ENCODE measurements at places on chromosomes 5 and 9.

DNA sequence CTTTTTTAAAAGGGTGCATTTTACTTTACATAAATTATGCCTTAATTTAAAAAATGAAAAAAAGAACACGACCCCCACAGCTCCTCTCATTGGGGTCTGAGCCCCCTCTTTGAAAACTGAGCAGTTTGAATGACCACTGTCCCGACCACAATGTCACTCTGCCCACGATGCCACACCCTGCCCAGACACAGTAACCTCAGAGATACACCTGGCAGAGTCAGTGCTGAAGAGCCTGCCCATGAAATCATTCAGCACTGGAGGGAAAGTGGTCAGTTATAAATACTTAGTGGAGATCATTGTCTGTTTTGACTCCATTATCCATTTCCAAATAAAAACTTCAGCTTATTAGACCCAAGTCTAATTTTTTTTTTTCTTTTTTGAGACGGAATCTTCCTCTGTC, 49.3 kb downstream of the DNAJC21 start:
- DNase-seq: no peak

- DNase-seq: no peak
Observed at GRCh38 chr5:77208507-77209163, 1.8 kb upstream of the PDE8B start.

- DNase-seq: peak; percentile 71
Observed at GRCh38 chr5:149257889-149258705, 13.6 kb upstream of the AFAP1L1 start.

DNA sequence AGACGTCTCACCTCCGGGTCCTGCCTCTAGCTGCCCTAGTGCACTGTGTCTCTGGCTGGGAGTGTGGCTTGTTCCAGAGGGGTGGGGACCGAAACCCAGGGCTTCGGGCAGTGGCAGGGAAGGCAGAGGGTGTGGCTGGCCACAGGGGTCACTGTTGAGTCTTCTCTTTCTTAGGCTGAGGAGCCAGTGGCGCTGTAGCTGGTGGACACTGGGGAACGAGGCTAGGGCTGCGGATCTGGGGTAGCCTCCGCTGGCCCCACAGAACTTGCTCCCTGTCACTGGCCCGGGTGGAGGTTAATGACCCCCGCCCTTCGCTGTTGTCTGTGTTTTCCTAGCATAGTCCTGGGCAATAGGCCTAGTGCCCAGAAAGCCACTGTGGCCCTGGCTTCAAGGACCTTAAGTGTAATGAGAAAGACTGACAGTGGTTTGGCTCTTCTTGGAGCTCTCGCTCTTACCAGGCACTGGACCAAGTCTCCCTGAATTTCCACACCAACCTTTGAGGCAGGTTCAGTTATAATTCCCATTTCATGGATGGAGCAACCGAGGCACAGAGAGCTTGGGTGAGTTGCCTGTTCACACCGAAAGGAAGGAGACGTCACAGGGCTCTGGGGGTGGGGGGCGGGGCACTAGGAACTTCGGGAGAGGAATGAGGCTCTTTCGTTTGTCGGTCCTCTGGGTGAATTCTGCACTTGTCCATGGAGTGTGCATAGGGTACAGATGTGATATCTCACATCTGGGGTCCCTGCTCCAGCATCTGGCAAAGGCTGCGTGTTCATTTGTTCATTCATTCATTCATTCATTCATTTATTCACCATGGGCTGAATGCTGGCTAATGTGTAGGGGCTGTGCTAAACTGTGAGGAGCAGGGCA, 4.8 kb upstream of the IER5L start:
- no peak for DNase-seq

DNA sequence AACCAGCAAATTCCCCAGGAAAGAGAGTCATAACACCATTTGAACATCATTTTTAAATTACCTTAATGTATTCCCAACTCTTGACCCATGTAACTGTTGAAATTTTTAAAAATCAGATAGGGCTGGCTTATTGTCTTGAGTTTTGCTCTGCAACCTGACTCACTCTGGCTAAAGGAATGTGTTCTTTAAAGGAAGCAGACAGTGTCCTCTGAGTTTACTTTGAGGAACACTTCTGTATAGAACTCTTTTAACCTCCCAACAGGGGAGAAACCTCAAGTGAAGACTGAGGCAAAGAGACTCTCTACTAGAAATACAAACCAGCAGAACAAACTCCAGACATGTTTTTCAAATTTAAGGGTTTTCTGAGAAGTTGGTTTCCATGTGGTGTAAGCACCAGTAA, 248.9 kb downstream of the CWC27 start:
- no peak for DNase-seq

GRCh38 chr5:84419742-84420141, 35.1 kb upstream of the EDIL3 start:
- no peak for DNase-seq

GRCh38 chr5:54946306-54946819, 39.0 kb downstream of the ESM1 start:
- no peak for DNase-seq

DNA sequence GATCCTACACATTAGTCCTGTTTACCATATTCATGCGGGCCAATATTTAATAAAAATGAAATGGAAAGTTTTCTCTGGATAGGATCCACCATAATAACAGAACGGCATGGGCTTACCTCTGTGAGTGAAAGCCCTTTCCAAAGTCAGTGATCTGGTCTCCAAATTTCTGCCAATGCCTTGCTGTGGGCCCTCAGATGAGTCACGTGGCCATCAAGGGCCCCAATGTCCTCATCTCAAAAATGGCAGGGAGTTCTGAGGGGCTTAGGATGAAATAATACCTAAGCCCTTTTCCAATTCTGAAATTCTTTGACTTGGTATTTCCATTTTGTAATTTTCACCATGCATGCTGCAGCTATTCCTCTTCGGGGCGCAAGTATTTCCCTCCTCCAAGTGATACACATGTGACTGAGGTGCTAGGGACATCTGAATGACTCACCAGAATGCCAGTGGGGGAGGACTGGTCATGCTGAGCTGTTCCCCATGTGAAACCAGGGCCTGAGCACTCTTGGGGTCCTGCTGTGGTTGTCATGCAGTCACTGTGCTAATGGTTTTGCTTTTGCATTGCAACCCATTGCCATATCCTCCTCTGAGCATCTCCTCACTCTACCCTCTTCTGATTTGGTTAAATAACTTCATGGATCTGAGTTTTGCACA, 35.0 kb downstream of the ITK start:
- no peak for DNase-seq

DNA sequence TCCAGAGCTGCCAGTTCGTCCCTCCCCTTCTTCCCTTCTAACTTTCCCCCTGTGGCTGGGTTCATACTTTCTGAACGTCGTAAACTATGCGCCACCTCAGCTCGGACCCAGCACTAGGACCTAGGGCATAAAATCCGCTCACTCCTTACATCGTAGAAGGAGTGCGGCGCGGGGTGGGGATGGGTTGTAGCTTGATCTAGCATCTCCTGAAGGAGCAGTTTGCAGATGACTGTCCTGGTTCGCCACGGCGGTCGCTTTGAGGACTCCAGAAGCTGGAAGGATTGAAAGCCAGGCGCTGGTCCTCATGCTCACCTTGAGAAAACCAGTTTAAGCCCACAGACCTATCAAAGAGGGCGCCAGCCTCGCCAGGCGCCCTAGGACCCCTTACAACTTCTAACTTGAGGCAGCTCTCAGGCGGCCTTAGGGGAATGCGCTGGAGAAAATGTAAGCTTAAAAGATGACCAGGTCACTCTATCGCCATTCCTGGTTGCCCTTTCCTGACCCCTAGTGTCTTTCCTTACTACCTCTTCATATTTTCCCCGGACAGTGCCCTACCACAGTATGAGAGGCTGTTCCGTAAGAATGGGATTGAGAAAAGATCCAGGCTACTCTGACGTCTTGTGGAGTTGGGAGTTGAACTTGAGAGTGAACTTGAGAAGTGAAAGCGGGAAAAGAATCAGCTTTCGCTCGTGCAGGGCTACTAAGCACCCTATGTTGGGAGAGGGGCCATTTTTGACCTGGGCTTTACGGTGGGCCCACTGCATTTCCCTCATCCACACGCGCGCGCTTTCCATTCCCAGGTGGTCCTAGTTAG, 2.8 kb downstream of the RORB start:
- no peak for DNase-seq

DNA sequence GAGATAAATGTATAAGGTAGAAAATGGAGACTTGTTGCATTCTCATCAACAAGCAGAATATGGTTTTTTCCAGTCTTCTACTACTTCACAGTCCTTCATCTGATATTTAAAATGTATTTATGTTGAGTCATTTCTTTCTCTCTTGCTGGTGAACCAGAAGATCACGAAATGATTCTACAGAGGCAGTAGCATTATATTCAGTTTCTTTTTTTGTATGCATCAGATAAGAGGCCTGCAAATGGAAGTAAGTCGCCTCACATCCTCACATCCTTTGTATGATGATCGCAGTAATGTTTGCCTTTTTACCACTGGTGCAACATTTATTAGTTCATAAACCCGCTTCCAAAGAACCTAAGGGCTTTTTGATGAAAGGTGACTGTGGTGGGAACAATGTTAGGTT, 22.1 kb upstream of the IL13 start:
- DNase-seq: no peak

DNA sequence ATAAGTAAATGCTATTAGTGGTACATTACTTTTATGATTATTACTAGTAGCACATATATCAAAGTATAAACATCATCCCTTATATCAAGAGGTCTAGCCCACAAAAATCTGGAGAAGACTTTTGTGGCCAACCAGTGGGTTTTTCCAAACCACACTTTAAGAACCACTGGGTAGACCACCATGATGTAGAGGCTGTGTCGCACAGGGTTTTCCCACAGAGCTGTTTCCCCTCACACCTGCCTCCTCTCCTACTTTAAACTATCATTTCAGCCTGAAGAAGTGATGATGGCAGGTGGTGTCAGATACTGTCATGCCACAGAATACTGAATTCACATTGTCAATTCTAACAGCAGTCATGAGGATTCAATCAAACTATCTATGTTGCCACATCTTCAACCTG, 109.2 kb downstream of the FBXW11 start:
- no peak for DNase-seq

DNA sequence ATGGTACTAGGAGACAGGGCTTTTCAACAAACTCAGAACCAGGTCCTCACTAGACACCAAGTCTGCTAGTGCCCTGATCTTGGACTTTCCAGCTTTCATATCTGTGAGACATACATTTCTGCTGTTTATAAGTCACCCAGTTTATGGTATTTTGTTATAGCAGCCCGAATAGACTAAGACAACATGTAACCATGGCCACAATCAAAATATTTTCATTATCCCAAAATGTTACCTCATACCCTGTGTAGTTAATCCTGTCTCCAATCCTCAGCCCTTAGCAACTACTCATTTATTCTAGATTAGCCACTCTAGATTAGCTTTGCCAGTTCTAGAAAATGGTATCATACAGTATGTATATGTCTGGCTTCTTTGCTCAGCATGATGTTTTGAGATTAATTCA, 6.3 kb upstream of the ATG10 start:
- DNase-seq: no peak

DNA sequence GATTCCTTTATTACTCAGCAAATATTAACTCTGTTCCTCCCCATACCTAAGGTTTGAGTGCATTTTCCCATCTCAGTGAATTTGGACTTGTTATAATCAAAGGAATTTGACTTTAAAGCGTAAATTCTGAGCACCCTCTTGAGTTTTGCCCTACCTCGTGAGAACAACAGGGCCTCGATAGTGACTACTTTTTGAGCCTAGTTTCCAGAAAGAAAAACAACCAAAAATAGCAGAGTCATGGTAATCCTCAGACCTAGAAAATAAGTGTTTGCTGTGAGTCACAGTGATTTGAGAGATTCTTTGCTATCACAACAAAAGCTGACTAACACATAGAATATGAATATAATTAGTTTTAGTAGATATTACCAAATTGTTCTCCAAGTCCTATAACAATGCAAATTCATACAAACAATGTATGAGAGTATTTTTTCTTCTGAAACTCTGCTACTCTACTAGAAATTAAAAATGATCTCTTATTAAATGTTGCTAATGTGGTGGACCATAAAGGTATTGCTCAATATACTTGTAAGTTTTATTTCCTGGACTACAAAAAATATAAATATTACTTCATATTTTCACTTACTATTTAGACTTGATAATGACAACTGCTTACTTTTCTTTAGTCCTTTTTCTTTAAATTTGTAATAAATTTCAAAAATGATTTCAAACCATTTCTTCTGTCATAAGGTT, 759.7 kb downstream of the BRINP1 start:
- peak; percentile 60 for DNase-seq

DNA sequence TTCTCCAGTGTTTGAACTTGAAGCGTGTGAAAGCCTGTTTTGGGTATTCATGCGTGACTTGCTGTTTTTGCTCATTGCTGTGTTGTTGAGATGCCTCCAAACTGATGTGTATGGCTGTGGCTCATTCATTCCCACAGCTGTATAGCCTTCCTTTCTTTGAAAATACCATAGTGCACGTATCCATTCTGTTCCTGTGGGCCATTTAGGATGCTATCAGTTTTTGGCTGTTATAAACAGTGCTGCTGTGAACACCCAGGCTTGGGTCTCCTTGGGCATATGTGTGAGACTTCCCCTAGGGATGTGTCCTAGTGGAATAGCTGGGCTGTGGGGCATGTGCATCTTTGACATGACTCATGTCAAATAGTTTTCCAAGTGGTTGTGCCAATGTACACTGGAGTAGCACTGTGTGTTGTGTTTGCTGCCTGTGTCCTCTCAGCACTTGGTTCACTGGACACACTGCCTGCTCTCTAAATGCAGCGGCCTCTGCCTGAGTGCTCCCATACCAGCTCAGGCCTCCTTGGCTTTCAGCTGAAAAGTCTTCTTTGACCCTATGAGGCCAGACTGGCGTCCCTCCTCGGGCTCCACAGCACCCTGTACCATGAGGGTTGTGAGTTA, 102.6 kb upstream of the TBC1D2 start:
- DNase-seq: peak; percentile 42

DNA sequence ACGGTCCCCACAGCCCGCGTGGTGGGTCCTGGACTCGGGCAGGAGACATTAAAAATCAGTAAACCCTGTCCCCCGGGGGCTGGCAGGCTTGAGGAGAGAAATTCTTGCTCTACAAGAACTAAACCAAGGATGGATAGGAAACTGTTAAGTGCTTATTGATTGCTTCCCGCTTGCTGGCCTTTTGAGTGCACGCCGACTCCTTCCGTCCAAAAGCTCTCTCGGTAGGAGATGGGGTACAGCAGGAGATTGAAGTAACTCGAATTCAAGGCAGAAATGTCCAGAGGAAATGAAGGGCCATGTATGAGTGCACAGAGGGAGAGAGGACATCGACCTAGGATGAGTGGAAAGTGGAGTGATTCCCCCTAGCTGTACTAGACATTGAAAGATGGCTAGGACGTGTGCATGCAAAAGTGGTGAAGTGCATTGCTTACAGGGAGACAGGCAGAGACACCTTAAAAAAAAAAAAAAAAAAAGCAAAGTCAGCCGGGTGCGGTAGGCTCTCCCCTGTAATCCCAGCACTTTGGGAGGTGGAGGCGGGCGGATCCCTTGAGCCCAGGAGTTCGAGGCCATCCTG, 923 bp downstream of the RECK start:
- DNase-seq: no peak

- peak; percentile 22 for DNase-seq
Observed at GRCh38 chr9:22682961-22683699, 236.5 kb downstream of the DMRTA1 start.

- no peak for DNase-seq
Observed at GRCh38 chr5:151257731-151258181, 4.8 kb downstream of the GM2A start.

- peak; percentile 38 for DNase-seq
Observed at GRCh38 chr9:116250891-116251290, 97.3 kb downstream of the PAPPA start.

- DNase-seq: no peak
Observed at GRCh38 chr9:109250311-109250741, 70.5 kb downstream of the EPB41L4B start.

GRCh38 chr9:115946530-115946929, 207.1 kb upstream of the PAPPA start:
- no peak for DNase-seq
